ENCODE measurements at places on chromosomes 6 and 20.

- DNase-seq = no peak
These were observed 297.3 kb upstream of the JAG1 start for GRCh38 chr20:10971096-10971495.

DNA sequence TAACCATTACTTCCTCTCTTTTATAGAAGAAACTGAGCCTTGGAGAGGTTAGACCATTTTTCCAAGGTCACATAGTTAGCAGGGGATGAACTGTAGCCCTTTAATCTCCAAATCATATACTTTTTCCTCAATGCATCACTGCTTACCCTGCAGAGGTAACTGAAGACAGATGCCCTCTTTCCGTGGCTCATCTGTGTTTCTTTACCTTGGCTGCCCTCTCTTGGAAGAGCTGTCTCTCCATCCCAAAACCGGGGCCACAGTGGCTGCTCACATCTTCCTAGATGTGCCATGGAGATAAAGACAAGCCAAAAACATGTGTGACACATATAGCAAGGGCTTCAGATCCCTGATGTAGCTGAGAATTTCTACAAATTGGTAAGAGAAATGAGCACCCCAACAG, 581 bp upstream of the ALDH8A1 start:
- no peak for DNase-seq

DNA sequence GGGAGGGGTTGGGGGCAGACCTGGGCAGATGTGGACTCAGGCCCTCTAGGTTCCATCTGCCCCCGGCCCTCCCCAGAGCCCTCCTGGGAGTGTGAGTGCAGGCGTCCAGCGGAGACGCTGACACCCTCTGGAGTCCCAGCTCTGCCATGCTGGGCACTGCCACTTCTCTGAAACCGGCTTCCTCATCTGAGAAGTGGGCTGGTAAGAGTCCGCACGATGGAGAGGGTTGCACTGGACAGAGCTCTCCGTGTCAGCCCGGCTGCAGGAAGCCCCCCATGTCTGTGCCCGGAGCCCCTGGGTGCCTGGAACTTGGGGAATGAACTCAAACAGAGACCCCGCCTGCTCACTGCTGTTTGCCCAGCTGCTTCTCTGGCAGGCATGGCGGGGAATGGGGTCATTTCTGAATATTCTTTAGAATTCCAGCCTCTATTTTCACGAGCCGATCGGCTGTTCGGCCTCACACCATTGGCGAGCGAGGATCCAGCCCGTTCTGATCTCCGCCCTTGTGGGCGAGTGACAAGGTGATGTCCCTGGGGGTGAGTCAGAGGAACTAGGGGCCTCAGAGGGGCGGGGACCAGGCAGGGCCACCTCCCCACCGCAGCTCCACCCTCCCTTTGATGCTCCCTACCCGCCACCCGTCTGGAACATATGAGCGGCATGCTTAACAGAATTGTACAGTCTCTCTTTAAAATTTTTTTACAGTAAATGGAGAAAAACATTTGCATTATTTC, 47.8 kb upstream of the GATA5 start:
- DNase-seq = no peak

DNA sequence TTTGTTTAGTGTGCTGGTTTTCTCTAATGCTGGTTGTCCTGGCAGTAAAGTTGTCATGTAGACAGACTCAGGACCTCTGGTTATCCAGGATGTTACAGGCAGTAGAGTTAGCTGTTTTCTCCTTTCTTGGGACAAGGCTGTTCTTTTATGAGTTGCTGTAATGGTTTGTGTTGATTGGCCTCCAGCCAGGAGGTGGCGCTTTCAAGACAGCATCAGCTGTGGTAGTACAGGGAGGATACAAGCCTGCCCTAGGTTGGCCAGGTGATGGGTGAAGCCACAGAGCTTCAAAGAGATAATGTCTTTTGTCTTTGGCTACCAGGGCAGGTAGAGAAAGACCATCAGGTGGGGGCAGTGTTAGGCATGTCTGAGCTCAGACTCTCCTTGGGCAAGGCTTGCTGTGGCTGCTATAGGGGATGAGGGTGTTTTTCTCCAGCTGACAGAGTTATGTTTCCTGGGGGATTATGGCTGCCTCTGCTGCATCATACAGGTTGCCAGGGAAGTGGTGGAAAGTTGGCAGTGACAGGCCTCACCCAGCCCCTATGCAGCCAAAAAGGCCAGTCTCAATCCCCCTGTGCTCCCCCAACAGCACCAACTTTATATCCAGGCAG, 127.2 kb upstream of the TAB2 start:
- DNase-seq = no peak

All from right hindlimb (tissue), 1 donor.